Activated T-cell treated with anti-CD3 and anti-CD28 coated beads, Interleukin-2, amount 50 U/mL, for 72 hours (primary cell): ENCODE measurements at places on chromosomes 16 and 17. TPM values are rescaled to one million over a fixed set of nuclear protein-coding genes. Genes with fewer than 3 reads are reported as not detected.

TCAP gene
- total RNA-seq = 1.5 TPM

MEIOB gene
- 0.53 TPM for total RNA-seq

SYT17 gene
- 0.36 TPM for total RNA-seq

TSR1 gene
- total RNA-seq = 38.2 TPM

- DNase-seq = no peak
Measured at GRCh38 chr16:67016681-67017420, 12.1 kb upstream of the CBFB start.

GRCh38 chr16:84821179-84821578, 1.4 kb downstream of the CRISPLD2 start:
- no peak for DNase-seq

DNA sequence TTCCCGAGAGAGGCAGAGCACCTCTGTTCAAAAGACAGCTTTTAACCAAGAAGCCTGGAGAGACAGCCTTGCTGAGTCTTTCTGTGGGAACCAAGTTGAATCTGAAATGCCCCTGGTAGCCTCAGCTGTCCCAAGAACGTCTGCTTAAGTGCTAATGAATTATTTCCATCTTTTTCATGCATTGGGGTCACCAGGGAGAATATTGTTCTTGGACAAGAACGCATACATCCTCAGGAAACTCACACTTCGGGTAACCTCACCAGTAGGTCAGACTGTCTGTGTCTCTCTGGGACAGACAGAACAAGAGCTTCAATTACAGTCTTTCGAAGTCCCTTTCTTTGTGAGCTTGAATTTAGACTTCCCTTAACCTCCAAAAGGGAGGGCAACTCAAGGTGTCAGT, 134.6 kb upstream of the ADAMTS18 start:
- no peak for DNase-seq

DNA sequence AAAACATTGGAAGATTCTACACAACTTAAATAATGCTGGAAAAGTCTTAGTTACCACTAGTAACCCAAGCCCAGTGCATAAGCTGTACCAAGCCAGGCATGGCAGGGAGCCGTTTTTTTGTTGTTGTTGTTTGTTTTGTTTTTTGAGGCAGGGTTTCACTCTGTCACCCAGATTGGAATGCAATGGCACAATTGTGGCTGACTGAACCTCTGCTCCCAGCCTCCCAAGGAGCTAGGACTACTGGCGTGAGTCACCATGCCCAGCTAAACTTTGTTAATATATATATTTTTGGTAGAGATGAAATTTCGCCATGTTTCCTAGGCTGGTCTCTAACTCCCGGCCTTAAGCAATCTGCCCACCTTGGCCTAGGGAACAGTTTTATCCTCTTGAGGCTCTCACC, 564 bp upstream of the TMIGD1 start:
- DNase-seq = no peak

GRCh38 chr17:47902039-47902744, 6.2 kb downstream of the SP2 start:
- no peak for DNase-seq
